OCI-M1 (cell line): ENCODE measurements at places on chromosomes 16 and 17.

- no peak for DNase-seq
Measured at GRCh38 chr16:50497592-50497991, 50.6 kb upstream of the NKD1 start.

- peak; percentile 35 for DNase-seq
Measured at GRCh38 chr16:31036691-31037090, 3.3 kb downstream of the STX4 start.

DNA sequence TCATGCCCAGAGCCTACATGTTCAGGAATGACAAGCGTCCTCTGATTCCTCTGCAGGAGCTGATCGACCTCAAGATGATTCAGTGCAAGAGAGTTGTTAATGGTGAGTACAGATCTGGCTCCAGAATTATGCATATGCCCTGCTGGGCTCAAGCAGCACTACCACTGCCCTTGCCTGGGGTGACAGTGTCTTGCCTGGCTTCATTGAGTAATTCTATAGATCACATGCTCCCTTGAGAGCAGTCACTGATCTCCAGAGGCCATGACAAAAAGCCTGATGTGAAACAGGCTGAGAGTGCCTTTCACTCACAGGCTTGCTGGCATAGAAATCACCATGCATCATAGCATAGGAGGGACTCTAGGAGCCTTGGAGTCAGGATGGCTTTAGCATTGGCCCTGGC lies 26.4 kb downstream of the DUS2 start:
- DNase-seq, result no peak

DNA sequence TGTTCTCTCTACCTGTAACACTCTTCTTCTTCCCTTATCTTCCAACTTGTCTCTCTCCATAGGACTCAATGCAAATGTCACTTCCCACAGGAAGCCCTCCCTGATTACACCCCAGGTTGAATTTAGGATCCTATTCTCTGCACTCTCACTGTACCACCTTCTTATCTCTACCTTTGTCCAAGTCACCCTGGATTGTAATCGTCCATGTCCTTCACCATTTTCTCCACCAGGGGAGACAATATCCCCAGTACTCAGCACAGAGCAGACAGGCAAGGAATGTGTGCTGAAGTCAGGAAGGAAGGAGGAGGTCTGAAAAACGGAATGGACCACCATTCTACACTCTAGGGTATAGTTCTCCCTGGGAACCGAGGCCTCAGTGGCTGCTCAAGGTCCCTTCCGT lies 14.2 kb downstream of the C16orf82 start:
- peak; percentile 52 for DNase-seq

DNA sequence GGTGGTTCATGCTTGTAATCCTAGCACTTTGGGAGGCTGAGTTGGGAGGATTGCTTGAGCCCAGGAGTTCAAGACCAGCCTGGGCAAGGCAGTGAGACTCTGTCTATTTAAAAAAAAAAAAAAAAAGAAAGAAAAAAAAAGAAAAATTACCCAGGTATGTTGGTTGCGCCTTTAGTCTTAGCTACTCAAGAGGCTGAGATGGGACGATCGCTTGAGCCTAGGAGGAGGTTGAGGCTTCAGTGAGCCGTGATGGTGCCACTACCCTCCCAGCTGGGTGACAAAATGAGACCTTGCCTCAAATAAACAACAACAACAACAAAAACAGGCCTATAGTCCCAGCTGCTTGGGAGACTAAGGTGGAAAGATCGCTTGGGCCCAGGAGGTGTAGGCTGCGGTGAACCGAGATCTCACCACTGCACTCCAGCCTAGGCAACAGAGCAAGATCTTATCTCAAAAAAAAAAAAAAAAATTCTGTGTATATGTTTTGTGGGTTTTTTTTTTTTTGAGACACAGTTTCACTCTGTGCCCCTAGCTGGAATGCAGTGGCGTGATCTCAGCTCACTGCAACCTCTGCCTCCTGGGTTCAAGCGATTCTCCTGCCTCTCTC lies 12.5 kb upstream of the ANKRD40CL start:
- DNase-seq, result no peak

DNA sequence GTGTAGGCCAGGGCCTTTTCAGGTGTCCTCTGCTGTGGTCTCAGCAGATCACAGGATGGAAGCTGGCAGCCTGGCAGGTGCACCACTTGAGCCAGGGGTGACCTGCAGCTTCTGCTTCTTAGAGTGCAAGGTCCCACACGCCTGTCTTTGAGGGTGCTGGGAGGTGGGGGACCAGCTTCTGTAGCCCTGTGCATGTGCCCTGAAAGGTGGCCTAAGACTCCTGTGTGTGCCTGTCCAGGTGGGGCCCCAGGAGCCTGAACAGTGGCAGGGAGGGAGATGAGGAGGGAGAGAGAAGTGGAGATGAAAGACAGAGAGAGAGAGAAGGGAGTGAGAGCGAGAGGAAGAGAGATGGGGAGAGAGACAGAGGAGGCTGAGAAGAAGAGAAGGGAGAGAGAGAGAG lies 46.2 kb downstream of the LGALS9 start:
- DNase-seq, result no peak

- no peak for DNase-seq
Measured at GRCh38 chr16:4519274-4520058, 19.1 kb downstream of the CDIP1 start.

- DNase-seq, result no peak
Measured at GRCh38 chr16:73531021-73531420, 483.1 kb upstream of the ZFHX3 start.

DNA sequence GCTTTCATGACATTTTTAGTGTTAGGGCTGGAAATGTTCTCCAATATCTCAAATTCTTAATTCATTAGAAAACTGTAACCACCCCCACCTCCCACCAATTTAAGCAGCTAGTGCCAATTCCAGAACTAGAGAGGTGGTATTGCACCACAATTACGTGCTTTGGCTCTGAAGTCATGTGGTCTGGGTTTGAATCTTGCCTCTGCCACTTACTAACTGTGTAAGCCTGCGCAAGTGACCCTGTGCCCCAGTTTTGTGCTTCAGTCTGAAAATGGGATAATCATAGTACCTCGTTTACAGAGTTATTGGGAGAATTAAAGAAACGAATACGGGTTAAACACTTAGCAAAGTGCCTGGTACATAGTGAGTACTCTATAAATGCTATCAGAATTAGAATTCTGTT lies 14.2 kb upstream of the MPHOSPH6 start:
- no peak for DNase-seq
